T-helper 1 cell (primary cell): ENCODE measurements at places on chromosomes 5 and 9.

- no peak for DNase-seq
Observed at GRCh38 chr9:109535365-109535764, 37.3 kb upstream of the PTPN3 start.

- DNase-seq: no peak
Observed at GRCh38 chr5:169740435-169740834, 103.4 kb downstream of the DOCK2 start.

- no peak for DNase-seq
Observed at GRCh38 chr9:135579889-135580660, 18.5 kb downstream of the PAEP start.

GRCh38 chr9:114282104-114282485 is 40.8 kb upstream of the ORM1 start:
- DNase-seq: no peak

DNA sequence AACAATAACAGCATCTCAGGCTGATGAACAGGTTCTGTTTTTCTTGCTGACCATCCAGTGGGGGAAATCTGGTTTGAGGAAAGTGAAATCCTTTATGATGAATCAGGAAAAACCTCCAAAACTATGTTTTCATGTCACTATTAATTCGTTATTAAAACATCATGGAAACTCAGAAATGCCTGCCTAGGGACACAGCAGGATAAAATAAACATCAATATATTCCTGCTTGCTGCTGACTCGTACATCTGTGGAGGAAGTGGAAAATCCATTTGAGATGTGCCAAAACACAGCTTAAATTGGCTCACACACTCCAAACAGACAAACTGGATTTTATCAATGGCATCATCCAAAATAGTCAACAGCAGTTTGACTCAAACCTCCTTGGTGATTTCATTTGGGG is 53.0 kb downstream of the TEK start:
- no peak for DNase-seq

DNA sequence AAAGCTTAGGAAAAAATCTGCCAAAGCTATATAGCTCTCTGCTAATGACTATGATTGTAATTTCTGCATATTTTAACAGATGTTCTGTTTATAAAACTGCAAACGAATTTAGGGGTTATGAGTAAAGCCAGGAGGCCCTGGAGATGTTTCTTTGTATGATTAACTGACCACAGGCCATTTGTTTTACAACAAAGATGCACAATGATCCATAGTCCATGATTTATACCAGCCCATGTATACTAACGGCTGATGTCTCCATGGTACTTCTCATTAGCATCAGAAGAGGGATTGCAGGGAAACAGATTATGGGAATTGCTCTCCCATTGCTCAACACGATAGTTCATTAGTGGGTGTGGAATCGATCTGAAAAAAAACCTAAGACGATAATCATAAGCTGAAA is 78.9 kb downstream of the PPP2R2B start:
- DNase-seq: no peak

- no peak for DNase-seq
Observed at GRCh38 chr5:140630292-140631035, 2.5 kb downstream of the CD14 start.

- DNase-seq: no peak
Observed at GRCh38 chr9:106886111-106887046, 23.4 kb downstream of the ZNF462 start.

GRCh38 chr5:110663525-110663924 is 62.9 kb downstream of the TMEM232 start:
- no peak for DNase-seq

DNA sequence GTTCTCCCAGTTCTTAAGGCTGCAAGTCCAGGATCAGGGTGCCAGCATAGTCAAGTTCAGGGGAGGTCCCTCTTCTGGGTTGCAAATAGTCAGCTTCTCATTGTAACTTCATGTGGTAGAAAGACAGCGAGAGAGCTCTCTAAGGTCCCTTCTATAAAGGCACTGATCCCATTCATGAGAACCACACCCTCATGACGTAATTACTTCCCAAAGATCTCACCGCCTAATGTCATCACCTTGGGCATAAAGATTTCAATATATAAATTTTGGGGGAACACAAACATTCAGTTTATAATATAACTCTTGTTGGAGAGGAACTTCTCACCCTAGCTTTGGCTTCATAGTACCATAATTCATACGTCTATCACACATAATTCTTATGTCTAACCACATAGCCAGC is 203.9 kb upstream of the VLDLR start:
- DNase-seq: no peak

DNA sequence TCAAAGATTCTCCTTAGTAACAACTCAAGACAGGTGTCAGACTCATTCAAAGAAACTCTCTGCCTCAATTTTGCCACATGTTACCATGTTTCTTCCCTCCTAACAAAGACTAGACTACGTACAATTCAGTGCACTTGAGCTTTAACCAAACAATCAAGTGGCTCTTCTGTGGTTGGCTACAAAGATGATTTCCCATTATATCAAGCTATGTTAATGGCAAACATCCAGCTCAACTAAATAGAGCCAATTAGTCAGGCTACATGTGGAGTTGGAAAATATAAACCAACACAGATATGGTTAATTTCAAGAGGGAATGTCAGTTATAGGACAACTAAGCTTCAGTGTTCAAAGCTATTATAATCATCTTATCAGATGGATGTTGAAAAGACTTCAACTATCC is 29.2 kb upstream of the ADRA1B start:
- no peak for DNase-seq

DNA sequence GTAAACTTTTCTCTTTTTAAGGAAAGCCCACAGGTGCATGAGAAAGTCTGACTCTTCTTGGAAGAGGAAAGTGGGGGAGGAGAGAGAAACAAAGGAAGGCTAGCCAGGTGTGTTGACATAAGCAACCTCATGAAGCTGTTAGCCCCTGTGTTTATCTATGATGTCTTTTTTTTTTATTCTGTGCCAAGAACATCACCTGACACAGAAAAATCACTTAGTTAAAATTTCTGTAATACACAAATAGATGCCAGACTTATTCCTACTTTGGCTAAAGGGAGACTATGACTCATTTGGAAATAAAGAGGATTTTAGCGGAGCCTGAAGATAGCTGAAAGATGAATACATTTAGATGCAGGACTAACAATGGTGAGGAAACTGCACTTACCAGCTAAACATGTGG is 58.3 kb downstream of the BAAT start:
- DNase-seq: no peak

DNA sequence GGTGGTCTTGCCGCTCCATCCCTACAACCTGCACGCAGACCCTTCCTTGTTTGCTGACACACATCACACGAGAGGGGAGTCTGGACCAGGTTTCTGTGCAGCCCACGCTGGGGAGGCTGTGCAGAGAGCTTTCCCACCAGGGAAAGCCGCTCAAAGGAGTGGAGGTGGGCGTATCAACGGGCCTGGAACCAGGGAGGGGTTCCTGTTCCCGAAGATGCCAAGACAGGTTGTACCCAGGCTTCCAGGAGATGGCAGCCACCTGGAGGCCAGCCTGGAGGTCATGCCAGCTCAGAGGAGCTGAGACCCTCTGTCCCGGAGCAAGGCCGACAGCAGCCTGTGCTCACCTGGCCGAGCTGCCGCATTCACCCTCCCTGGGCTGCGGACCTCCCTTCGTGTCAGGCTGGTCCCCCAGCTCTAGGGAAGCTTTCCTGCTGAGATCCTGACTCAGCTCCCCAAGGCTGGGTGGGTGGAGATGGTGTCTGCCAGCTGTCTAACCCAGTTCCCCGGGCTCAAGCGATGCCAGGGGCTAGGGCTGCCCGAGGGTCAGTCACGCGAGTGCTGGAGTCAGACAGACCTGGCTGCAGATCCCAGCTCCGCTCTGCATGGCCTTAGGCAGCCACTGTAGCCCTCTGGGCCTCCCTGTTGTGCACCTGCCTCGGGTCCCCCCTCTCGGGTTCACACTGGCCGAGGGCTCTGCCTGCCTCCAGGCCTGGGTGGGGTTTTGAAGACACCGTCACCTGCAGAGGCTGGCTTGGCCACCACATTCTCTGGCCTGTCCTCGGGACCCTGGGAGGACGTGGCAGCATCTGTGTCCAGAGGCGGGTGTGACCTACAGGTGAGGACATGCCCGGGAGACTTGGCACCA is 28.5 kb upstream of the QSOX2 start:
- no peak for DNase-seq

GRCh38 chr5:171444582-171444981 is 25.1 kb downstream of the FGF18 start:
- no peak for DNase-seq

DNA sequence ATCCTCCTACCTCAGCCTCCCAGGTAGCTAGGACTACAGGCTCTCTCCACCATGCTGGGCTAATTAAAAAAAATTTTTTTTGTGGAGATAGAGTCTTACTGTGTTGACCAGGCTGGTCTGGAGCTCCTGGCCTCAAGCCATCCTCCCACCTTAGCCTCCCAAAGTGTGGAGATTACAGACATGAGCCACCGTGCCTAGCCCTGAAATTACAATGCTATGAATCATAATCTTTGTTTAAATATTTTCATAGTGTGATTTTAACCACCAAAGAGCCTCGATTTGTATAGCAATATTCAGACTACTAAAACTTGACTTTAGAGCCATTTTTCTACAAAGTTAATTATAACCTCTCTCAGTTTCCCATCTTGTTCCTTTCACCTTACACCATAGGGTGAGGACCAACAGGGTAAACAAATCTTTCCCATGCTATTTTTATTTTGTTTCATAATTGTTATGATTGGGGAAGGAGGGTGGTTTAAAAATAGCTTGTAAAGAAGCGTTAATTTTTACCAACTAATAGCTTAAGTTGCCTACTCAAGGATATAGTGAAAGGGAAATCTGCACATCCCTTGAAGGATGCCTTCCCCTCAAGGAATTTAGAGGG is 32.7 kb downstream of the UBE2D2 start:
- DNase-seq: no peak
